ENCODE measurements at places on chromosomes 5 and 9.

DNA sequence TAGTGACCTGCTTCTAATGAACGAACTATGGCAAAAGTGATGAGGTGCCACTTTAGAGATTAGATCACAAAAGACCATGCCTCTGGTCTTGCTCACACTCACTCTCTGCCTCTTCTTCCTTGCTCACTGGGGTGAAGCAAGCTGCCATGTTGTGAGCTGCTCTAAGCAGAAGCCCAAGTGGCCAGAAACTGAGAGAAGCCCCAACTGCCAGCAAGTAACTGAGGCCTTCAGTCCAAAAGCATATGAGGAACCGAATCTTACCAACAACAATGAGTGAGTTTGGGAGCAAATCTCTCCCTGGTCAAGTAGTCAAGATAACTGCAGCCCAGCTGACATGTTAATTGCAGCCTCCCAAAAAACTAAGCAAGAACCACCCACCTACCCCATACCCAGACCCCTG is 126.0 kb upstream of the ACO1 start:
- no peak for DNase-seq

GRCh38 chr5:26388976-26389375 is 649.4 kb downstream of the CDH9 start:
- DNase-seq, result no peak

DNA sequence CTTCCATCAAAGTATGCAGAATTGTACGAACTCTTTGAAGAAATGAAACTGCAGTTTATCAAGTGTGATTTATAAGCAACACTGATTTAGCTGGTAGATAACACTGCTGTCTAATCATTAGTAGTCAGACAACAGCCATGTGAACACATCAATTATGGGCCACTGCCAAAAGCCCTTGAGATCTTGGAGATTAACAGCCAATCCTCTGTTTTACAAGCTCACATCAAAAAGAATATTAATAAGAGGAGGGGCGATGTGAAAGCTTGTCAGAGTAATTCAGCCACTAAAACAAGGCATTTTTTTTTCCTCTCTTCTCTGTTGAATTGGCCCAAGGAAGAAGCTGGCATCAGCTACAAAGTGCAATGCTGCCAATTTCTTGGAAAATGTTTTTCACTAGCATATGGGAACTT is 28.1 kb downstream of the ZNF608 start:
- DNase-seq, result no peak

DNA sequence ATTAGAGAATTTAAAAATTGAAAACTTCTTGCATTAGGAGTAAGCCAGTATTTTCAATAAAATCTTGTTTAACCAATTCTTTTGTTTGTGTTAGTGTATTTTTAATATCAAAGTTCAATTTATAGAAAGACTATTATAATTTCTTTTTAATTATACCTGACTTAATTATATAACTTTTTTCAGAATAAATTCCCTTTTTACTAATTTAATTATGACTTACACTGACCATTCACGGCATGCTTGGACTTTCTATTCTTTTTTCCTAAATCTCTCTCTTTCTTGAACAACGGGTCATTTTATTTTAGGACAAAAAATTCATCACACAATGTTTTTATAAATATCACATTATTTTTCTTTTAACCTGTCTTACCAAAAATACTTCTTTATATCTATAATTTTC is 555.3 kb upstream of the PTGER4 start:
- no peak for DNase-seq

DNA sequence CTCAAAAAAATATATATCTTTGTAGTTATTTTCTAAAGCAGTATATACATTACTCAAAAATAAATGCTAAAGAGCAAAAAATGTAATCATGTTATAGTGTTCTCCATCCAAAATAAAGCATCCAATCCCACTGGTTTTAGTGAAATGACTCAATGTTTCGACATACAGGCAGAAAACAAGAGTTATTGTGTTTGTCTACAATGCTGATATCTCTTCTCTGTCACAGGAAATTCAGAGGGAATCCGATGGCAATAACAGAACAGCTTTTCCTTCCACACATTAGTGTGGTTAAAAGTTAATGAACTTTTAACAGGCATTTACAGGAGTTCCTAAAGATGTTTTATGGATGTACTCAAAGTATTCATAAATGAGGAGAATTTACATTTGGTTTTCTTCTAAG is 12.0 kb downstream of the TTC33 start:
- no peak for DNase-seq

- DNase-seq, result no peak
Measured at GRCh38 chr9:90841213-90841612, 39.6 kb downstream of the SYK start.

DNA sequence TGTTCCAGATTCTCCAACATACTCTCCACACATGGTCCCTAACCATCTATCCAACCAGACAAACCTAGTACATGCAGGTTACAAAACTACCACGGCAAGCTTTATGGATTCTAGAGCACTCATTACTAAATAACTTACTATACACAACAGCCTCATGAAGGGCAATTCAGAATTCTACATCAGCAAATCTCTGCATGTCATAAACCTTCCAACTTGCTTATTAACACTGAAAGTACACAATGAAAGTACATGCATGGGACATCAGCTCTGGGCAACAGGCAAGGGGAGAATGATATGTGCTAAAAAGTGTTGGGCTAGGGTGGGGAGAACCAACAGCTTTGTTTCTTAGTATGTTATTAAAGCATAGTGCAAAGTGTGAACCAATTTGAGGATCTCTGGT is 70.4 kb downstream of the TLE1 start:
- no peak for DNase-seq

DNA sequence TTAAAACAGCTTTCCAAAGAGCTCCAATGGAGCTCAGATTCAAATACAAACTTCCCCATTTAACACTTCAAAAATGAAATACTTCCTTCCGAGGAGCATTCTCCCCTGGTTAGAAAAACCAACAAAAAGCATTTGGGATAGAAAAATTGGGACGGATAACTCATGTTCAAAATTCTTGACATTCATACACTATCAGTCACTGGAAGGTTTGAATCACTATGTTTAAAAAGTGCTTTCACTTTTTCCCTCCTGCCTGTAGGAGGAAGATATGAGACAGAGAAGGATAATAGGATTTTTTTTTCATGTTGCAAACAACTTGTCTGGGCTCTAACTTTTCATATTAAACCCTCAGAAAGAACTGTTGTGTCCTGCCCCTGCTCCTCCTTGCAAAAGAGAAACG is 412.0 kb downstream of the ACTL7B start:
- peak; percentile 5 for DNase-seq

DNA sequence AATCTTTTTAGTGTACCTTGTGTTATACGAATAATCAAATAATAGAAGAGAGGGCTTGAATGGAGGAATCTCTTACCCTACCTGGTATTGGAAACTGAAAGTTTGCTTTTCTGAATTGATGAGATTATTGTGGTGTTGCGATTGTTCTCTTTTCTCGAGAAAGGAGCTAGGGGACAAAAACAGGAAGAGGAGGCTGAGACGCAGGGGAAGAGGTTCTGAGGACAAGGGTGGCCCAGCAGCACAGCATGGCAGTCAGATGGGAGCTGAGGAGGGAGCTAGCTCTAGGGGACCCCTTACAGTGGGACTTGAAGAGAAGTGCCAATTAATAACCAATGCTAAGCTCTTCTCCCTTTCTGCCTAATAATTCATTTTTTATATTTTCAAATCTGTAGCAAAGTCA is 183.3 kb upstream of the DMAC1 start:
- DNase-seq, result no peak

DNA sequence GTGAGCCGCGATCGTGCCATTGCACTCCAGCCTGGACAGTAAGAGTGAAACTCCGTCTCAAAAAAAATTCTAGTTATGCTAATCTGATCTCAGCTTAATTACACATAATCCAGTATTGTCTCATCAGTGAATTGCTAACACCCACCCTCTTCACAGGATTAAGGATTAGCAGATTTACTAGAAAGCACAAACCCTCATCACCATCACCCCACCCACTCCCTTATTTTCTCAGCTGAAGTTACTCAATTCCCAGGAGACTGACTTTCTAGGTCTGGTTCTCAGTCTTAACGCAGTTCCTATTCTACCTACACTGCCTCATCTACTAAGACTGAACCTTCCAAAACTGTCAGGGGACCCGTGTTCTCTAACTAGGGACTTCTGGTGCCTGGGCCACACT is 9.0 kb downstream of the TOR1B start:
- no peak for DNase-seq

DNA sequence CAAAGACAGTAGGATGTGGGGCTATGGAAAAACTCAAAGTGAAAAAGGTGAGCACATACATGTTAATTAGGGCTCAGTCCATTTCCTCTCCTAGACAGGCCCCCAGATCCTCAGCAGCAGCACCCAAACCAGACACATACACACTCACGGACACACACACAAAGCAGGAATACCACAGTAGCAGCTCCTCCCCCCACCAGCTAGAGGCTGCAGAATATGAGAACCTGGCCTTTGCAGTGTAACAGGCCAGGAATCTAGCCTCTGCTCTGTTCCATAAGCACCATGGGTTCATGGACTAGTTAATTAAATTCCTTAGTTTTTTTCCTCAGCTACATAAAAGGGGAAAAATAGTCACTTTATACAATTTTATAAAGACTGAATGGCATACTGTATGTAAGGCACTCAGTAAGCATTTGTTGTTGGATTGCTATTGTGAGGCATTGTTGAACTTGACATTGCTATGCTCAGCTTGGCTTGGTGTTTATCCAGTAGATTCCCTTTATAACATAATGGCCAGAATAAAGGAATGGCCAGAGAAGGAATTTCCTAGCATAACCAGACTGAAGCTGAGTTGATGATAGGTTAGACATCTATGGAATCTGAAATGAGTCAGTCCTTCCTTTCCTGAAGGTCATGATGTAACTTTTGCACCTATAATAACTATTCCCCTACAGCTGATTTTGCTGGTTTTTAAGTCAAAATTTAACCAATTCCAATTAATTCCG is 186.8 kb downstream of the SEMA5A start:
- no peak for DNase-seq

DNA sequence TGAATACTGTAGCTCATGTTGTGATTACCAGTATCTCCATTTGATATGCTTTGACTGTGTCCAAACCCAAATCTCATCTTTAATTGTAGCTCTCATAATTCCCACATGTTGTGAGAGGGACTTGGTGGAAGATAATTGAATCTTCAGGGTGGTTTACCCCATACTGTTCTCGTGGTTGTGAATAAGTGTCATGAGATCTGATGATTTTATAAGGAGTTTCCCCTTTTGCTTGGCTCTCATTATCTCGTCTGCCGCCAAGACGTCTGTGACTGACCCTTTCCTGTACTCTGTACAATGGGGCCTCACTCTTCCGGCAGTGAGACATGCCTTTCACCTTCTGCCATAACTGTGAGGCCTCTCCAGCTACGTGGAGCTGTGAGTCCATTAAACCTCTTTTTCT is 59.3 kb downstream of the TRIO start:
- no peak for DNase-seq

DNA sequence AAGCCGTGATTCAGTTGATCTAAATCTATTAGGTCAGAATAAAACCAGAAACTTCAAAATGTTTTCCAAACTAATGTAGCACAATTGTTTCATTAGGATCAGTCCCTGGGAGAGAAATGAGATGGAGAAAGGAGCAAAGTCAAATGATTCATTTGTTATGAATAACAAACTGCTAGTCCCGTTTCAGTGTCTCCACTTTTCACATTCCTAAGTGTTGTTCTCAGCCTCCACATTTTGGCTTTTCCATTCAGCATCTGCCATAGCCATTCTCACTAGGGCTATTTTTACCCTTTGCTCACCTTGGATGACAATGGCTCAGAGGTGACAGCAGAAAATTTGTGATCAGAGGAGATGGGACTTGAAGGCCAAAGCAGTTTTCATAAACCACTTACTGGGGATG is 314.1 kb upstream of the KIF2A start:
- DNase-seq, result no peak

DNA sequence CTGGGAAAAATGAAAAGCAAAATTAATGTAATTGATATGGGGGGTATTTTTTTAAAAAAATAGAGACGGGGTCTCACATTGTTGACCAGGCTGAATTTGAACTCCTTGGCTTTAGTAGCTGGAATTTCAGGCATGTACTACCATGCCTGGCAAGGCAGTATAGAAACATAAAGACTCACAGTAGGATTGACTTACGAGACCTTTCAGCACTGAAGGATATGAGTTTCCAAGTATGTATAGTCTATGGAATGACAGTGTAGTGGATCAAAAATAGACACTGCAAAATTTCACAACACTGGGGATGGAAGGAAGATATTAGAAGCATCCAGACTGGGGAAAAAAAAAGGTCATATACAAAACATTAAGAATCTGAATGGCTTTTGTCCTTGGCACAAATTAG is 6.8 kb downstream of the DCP2 start:
- no peak for DNase-seq

- DNase-seq, result no peak
Measured at GRCh38 chr9:114312513-114312875, 10.4 kb upstream of the ORM1 start.

GRCh38 chr5:41686767-41687166 is 176.4 kb upstream of the PLCXD3 start:
- DNase-seq, result no peak

DNA sequence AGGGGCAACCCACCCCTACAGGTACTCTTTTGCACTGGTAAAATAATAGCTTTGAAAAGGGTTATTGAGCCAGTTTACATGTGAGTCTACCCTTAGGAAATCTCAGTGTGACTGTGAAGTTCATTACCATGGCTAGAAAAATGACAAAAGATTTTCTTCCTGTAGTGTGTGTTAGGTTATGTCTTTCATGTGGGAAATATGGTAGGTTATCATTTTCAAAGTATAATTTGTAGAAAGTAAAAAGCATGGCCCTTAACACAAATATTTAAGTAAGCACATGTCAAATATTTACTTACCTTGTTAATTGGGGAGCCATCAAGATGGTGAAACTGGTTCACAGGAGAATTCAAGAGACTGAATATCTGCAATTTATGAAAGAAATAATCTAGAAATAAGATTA is 37.3 kb upstream of the PLPP1 start:
- DNase-seq, result no peak
